Common myeloid progenitor, CD34-positive (primary cell): ENCODE measurements at places on chromosomes 4 and X.
A peak's percentile ranks its signal among the peaks of the same experiment; 100 is the strongest.

DNA sequence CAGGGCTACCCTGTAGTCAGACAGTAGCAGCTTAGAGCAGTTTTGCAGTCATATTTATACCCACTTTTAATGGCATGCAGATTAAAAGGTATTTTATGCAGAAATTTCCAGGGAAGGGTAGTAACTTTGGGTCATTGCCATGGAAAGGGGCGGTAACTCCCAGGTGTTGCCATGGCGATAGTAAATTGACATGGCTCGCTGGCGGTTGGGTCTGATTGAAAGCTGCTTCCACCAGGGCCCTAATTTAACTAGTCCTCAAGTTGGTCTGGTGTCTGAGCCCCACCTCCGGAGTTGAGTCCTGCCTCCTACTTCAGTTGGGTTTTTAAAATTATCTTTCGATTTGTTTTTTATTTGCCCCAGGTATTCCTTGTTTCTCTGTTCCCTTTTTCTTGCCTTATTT lies 70.1 kb downstream of the NAA11 start:
- no peak for DNase-seq

DNA sequence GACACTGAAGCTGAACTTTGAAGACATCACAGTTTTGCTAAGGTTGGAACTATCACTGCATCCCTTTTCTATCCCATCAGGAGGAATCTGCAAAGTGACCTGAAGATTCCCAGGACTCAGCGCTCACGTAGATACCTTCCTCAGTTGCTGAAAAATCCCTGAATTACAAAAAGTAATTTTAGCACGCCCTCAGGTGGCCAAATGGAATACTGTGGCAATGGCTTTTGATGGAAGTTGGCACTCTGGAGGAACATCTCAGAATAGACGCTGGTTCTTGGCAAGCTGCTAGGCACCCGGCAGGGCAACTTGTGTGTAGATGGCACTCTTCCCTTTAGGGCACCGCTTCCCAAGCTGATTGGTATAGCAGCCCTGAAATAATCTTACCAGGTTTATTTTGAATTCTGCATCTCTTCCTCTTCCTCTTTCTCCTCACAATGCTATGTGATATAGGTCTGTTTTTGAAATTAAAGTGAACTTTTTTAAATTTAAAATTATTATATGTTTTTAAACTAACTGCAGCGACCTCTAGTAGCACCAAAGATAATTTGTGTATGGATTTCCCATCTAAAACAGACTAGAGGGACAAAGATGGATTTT lies 16.3 kb upstream of the ESX1 start:
- peak; percentile 44 for DNase-seq

DNA sequence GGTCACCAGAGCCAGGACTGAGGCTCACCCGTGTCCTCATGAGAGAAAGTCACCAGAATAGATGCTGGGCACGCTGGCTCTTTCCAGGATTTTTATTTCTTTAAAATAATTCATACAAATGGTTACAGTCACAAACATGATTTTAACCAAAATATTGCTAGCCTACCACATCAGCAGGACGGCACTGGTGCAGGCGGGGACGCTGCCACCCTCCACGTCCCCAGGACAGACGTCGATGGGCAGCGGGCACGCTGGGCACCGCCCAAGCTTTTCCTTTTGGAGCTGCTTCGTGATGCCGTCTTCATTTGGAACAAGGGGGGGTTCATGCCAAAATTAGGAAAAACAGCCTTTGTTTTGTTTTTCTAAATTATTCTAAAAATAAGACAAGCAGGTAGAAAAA lies 37.6 kb downstream of the CTBP1 start:
- no peak for DNase-seq

DNA sequence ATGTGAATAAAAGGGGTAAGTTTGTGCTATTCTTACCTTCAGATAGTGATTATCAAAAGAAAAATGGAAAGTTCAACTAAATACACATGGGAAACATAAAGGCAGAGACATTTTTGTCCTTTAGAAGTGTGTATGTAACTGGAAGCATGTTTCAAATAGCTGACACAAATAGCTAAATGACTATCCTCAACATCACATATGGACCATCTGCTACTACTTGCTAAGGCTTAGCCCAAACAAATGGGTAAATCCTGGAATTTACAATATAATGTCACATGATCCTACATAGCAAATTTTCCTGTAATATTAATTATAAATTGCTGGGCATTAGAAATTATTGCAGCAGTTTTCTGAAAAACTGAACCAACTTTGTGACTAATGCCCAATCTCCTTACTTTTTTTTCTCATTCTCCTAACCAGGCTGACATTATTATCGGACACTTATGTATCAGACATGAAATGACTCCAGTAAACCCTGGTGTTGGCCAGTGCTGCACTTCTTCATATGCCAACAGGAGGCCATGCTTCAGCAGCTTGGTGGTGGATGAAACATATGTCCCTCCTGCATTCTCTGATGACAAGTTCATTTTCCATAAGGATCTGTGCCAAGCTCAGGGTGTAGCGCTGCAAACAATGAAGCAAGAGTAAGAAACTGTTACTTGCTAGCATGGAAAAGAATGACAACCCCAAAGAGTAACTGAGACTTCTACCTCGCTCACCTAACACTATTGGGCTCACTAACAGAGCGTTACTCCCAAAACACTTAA lies 16.1 kb downstream of the AFP start:
- DNase-seq: no peak

DNA sequence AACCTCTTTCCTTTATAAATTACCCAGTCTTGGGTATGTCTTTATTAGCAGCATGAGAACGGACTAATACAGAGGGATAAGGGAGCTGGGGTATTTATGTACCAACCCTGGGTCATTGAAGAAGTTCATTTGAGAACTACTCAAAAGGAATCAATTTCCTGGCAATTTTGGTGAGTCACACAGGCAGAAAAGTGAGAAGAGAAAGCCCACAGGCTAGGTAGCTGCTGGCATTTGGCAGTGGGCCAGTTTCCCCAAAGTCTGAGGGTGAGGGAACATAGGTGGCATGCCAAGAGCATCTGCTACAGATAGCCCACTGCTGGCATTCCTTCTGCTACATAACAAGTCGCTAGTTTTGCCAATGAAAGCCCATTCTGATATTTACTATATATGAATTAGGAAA lies 411.2 kb downstream of the MID1IP1 start:
- DNase-seq: peak; percentile 50

DNA sequence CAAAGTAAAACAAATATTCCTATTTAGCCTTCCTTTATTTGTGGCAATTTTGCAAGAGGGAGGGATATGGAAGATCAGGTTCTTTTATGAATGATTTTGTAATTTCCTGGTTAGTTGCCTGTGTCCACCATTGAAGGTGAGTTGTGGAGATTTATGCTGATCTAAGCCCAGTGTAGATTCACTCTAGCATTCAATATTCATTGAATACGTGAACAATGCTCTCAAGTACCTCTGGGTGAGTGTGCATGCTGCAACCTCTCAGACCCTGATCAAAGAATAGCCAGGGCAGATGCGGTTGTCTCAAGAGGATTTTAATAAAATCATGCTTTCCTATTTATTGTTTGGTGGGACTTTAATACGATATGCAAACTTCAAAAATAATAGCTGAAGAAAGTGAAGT lies 628.4 kb downstream of the SPRY1 start:
- no peak for DNase-seq

DNA sequence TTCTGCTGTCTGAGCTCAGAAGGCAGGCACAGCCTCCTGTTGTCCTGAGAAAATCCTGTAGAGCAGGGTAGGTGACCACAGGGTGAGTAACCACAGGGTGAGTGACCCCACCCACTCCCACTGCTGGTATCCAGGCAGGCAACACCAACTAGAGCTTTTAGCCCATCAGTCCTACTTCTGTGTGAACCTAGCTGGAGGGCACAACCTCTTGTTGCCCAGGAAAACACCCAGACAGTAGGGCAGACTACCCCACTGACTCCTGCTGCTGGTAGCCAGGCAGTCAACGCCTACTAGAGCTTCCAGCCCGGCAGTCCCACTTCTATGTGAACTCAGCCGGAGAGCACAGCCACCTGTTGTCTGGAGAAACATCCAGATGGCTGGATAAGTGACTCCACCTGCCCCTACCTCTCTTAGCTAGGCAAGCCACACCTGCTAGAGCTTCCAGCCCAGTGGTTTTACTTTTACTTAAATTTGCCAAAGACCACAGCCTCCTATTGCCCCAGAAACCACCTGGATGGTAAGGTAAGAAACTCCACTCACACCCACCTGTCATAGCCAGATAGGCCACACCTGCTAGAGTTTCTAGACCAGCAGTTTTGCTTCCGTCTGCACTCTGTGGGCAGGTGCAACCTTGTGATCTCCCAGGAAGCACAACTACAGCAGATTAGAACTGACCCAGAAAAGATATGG lies 371.6 kb downstream of the INPP4B start:
- DNase-seq: no peak

- DNase-seq: no peak
These were observed 35.8 kb downstream of the RFC1 start for GRCh38 chr4:39330353-39330752.

DNA sequence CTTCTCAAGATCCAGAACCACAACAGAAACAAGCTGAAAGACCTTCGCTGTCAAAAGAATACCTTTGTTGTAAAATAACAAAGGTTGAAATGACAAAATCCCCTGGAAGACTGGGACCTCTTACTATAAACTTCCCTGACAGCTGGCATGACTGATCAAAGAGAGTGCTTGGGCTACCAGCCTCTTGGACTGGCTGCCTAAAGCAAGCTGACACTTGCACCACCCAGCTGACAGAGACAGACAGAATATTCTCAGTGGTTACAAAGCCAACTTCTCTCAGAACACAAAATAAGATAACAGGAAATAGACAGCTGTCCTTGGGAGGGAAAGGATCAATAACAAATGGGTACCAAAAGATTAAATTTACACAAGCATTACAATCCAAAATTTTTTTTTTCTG lies 241.7 kb upstream of the SPOCK3 start:
- no peak for DNase-seq

DNA sequence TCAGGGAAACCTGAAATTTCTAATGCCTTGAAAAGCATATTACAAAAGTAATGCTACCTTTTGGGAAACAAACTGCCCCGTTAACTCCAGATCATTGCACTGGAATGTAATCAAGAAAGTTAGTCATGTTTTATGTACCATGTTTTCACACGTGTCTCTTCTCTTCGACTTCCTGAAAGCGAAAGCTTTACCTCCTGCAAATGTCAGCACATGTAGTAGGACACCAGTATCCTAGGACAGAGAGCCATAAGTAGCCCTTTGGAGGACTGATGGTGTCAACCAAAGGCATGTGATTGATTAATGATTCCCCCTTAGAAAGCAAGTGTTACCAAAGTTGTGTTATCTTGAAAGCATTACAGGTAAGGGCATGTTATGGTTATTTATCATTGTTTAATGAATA lies 8.8 kb upstream of the MND1 start:
- no peak for DNase-seq

- no peak for DNase-seq
These were observed 1.6 kb upstream of the GSX2 start for GRCh38 chr4:54098375-54098774.

- DNase-seq: no peak
These were observed 268.9 kb downstream of the FBXW7 start for GRCh38 chr4:152266831-152267480.

- DNase-seq: no peak
These were observed 29.8 kb upstream of the EMCN start for GRCh38 chr4:100547541-100548199.

- no peak for DNase-seq
These were observed 350.1 kb downstream of the C4orf33 start for GRCh38 chr4:129446074-129446473.

- no peak for DNase-seq
These were observed 193.7 kb downstream of the RASL11B start for GRCh38 chr4:53055716-53056403.

DNA sequence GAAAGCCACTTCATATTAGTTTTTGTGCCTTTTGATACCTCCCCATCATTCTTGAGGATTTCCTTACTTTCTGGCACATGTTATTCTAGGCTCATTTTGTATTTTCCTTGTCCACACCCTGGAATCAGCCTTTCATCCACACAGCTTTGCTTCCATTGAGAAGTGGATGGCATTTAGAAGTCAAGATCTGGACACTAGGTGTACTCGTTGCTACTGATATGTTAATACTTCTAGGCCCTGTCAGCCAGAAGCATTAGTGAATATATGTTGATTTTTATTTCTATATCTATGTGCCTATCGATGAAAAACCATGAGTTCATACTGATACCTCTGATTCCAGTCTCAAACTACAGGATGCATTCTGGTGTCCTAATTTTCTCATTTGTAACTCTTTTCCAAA lies 73.2 kb downstream of the ARHGAP24 start:
- DNase-seq: peak; percentile 3
